ENCODE measurements at places on chromosomes 12 and 14.
A peak's percentile ranks its signal among the peaks of the same experiment; 100 is the strongest.

DNA sequence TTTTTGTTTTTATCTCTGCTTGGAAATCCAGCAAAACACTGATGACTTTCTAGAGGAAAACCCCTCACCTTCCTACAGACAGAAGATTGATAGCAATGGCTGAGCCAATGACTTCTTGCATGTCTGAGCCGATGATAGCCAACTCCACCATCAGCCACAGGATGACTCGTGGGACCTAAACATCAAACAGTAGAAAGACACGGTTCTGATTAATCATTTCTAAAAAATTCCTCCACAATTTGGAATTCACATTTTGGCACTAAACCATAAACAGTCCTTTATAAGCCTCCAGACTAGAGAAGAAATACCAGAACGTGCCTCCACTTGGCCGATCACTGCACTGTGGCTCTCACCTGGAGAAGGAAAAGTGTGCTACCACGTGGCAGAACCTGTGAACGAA is 25.9 kb downstream of the SLC11A2 start:
- no peak for DNase-seq

- DNase-seq = no peak
These were observed 198.9 kb upstream of the SFSWAP start for GRCh38 chr12:131511803-131512561.

GRCh38 chr14:64714432-64715025 is 10.3 kb downstream of the PLEKHG3 start:
- DNase-seq = no peak

DNA sequence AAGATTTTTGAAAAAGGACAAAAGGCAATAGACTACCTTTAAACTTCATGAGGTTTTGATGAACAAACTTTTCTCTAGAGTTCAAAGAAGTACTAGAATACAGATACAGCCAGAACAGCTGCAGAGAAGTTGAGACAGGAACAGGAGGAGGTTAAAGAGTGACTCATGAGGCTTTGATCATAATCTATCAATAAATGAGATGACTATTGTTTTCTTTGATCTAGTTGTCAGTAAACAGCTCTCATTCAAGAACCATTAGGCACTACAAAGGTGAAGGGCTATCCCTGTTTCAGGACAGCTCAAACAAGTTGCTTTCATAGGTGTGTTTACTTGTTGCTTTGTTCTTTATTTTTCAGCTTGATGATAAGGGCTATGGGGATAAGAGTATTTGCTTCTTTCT is 2.4 kb downstream of the WASHC3 start:
- DNase-seq = peak; percentile 26

DNA sequence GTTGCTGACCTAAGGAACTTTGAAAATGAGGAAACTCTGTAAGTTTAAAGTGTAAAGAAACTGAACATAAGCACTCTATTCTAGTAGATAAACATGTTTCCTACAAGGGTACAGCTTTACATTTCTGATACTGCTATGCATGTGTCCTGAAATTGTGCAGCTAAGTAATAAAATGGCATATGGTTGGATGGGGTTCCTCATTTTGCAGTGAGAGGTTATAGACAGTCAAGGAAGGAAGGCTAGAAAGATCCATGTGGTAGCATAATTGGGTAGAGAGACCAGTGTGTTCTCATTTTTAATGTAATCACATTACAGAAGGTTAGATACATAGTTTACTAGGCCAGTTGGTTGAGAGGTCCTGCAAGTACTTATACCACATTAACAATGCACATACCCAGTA is 477.0 kb downstream of the TMEM121 start:
- peak; percentile 55 for DNase-seq

DNA sequence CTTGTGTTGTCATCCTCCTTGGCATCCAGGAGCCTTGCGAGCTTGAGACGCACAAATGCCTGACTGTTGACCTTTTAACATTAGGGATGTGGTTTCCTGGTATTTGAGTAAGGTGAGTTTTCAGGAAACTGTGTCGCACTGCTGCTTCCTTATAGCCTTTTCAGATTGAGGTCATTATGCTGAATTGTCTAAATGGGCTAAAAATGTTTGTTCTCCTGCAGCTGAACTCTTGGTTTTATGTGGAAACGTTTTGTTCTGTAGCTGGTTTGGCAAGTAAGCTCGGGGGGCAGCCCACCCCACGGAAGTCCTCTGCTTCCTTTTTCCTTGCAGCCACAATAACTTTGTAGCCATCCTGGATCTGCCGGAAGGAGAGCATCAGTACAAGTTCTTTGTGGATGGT is 5.7 kb downstream of the PRKAB1 start:
- no peak for DNase-seq

- no peak for DNase-seq
These were observed 194.5 kb upstream of the CNOT2 start for GRCh38 chr12:70048521-70049250.

- no peak for DNase-seq
These were observed 174.1 kb upstream of the PRICKLE1 start for GRCh38 chr12:42763682-42764081.

DNA sequence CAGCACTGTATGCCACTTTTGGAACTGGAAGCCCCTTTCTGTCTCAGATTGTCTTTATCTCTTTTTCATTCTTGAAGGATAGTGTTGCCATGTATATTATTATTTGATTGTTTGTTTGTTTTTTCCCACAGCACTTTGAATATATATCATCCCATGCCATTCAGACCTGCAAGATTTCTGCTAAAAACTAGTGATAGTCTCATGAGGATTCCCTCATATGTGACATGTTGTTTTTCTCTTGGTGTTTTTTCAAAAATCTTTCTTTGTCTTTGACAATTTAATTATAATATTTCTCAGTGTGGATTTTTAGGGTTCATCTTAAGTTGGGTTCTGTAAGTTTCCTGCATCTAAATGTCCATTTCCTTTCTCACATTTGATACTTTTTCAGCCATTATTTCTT is 36.8 kb upstream of the SCAF11 start:
- DNase-seq = no peak

- DNase-seq = peak; percentile 70
These were observed 9.2 kb downstream of the EXOC3L4 start for GRCh38 chr14:103103461-103104388.

- no peak for DNase-seq
These were observed 485.3 kb upstream of the MGAT4C start for GRCh38 chr12:86741531-86741930.

DNA sequence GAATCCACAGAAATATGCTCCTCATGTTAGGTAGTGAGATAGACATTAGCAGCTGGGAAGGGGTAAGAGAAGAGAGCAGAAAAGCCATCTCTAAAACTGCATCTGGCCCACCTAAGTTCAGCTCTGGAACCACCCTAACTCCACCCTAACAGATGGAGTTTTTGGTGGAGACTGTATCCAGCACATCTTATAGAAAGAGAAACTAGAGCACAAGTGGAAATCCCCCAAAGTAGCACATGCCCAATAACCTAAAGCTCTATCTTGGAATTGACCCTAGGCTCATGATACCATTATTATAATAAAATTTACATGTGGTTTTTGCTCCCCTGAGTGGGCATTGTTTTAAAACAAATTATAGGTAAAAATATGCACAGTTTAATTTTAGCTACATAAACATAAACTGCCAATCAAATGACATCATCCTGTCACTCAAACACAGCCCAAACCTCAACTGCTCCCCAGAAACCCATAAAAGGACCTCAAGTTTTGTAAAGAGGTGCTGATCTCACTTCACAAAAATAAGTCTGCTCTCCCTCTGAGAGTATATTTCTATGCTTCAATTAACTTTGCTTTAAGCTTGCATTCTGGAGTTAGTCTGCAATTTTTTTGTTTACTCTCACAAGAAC is 206.4 kb downstream of the PIK3C2G start:
- no peak for DNase-seq

DNA sequence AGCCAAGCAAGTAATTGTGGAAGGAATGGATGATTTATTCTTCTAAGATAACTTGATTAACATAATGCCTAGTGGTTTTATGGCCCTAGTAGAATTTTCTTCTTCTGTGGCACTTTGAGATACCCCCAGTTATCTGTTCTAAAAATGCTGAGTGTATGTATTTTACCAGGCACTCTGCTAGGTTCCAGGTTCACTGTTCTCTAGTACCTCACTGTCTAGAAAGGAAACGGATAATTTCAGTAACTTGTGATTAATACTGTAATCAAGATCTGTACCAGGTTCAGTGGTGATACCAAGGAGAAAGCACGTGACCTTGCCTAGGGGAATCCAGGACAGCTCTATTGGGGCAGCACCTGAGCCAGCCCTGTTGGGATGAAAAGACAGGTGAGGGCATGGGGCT is 8.0 kb downstream of the ANO6 start:
- DNase-seq = no peak

GRCh38 chr14:69773571-69774276 is 6.8 kb downstream of the SRSF5 start:
- DNase-seq = no peak

DNA sequence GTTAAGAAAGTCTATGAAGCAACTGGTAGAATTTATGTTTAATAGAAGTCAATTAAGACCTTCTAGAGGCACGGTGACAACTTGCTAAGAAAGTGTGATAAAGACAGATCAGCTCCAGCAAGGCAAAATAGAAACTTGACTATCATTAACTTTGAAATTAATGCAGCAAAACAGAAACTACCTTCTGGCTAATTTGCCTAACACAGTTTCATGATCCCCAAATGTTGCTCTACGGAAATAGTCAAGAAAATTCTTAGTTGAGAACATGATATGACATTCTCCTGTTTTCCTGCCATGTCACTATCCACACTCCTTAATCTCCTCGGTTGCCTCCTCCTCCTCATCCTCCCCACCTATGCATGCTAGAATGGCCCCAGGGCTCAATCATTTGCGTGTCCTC is 4.2 kb downstream of the DENND5B start:
- DNase-seq = no peak

- no peak for DNase-seq
These were observed 87.9 kb upstream of the BCL11B start for GRCh38 chr14:99359906-99360305.

- no peak for DNase-seq
These were observed 12.3 kb upstream of the EPYC start for GRCh38 chr12:91017043-91017442.

GRCh38 chr14:39368261-39368959 is 63.8 kb downstream of the FBXO33 start:
- peak; percentile 77 for DNase-seq

- peak; percentile 60 for DNase-seq
These were observed 37.2 kb downstream of the CFAP251 start for GRCh38 chr12:121955258-121956237.

DNA sequence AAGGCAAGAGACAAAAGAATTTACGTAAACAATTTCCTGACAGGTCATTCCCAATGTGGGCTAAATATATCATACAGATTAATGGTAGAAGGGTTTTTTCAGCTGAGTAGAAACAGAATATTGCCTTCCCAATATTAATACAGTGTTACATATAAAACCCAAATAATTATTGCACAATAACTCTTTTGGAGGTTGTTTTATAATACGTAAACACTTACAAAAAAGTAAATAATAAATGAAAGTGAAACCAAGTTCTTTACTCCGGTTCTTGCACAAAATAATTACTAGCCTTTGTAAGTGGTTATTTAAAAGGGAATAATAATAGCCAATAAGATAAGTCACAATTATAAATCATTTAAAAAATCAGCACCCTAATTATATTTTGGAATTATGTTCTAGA is 118.6 kb upstream of the SSTR1 start:
- DNase-seq = no peak

DNA sequence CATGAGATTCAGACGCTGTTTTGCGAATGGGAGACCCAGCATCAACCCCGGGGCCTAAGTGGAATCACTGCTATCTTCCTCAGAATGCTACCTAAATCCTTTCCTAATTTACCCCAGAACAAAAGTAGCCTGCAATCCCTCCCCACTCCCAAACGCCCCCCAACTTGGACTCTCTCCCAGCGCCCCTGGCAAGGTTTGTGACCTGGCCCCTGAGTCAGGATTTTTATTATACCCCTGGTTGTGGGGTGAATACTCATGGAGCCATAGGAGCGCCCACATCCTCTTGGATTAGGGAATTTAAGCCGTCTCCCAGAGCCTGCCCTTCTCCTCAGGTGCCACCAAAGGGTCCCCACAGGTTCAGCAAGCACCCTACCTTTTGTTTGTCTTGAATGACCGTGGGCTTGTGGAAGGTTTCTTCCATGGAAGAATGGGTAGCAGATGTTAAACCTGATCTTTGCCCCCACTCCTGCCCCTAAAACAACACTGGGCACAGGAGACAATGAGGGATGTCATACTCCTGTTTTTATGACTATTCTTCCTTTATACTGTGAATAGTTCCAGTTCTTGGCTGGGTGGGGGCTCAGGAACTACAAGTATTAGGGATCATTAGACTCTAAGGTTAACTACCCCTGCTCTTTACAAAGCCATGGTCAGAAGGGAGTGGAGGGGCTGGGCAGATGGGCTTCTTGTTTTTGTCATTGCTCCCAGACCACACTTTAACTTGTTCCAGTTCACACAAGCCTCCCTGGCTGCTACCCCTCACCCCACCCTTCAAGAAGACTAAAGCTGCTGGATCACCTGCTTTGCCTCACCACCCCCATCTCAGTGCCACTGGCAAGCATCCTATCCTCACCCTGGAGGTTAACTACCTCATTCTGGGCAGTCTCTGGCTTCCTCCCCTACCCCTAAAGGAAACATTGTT is 630 bp downstream of the MYL6B start:
- no peak for DNase-seq

DNA sequence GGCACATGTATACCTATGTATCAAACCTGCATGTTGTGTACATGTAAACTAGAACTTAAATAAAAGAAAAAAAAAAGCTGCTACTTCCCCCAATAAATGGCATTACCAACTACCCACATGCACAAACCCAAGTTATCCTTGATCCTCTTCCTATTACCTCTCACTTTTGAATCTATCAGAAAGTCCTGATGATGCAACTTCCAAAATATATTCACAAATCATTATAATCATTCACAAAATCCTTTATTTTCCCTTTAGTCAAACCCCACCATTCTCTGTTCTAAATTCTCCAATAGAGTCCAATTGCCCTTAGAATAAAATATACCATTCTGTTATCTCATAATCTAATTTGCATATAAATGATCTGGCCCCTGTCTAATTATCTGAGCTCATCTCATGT is 92.0 kb downstream of the PLEKHG7 start:
- DNase-seq = no peak

- DNase-seq = no peak
These were observed 156.3 kb downstream of the CCDC91 start for GRCh38 chr12:28346567-28346966.

DNA sequence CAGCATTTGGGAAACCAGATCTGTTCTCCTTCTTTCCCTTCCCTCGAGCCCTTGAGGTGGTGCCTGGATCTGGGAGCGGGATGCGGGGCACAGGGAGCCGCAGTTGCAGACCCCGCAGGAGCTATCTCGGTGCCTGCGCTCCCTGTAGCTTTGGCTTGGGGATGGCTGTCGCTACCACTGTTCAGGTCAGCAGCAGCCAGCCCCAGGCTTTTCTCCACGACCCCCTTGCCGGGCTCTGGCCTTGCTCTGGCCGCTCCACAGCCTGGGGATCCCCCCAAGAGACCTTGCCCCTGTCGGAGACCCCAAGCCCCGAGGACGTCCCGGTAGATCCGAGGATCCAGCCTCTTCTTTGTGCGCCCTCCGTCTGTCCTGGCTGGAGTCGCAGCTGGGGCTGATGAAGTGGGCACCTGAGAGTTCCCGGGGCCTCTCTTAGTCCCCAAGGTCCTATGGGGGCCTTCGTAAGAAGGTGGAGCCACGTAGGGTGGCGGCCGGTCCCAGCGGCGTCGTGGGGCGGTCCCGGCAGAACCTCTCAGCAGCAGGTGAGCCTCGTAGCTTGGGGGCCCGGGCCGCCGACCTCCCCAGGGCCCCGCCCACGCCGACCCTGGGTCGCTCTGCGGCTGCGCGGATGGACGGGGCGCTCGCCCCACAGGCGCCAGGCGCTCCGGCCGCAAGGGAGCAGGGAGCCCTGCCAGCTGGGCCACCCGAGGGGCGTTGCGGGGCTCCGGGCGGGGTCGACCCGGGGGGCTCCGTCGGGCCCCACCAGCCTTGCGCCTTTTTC is 1.3 kb downstream of the DDN start:
- peak; percentile 32 for DNase-seq

Data from hematopoietic multipotent progenitor cell treated with erythropoietin and hydrocortisone succinate and interleukin-3 and kit ligand, for 4 days (in vitro differentiated cells).